ENCODE measurements at places on chromosomes 6 and 20.
A peak's percentile ranks its signal among the peaks of the same experiment; 100 is the strongest.

DNA sequence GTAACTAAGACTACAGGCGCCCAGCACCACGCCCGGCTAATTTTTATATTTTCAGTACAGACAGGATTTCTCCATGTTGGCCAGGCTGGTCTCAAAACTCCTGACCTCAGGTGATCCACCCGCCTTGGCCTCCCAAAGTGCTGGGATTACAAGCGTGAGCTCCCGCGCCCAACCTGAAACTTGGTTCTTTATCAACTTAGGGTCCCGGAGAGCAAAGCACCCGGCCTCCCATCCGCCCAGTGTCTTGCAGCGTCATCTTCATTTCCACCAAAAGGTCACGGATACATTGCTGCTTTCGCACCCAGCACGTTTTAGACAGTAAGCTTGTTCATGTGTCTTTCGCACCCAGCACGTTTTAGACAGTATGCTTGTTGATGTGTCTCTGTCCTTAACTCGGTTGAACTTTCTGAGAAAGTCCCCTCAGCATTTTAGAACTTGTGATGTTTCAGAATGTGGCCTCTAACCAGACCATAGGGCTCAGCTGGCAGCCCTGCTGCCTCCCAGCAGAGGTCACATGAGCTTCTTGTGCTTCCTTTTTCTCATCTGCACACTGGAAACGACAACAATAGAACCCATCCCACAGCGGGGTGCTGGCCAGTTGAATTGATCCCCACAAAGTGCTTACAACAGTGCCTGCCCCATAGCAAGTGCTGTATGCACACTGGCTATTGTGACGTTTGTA is 48.8 kb downstream of the PRR18 start:
- DNase-seq: no peak

GRCh38 chr6:46279874-46280273 is 109.1 kb upstream of the ENPP5 start:
- DNase-seq: peak; percentile 8

DNA sequence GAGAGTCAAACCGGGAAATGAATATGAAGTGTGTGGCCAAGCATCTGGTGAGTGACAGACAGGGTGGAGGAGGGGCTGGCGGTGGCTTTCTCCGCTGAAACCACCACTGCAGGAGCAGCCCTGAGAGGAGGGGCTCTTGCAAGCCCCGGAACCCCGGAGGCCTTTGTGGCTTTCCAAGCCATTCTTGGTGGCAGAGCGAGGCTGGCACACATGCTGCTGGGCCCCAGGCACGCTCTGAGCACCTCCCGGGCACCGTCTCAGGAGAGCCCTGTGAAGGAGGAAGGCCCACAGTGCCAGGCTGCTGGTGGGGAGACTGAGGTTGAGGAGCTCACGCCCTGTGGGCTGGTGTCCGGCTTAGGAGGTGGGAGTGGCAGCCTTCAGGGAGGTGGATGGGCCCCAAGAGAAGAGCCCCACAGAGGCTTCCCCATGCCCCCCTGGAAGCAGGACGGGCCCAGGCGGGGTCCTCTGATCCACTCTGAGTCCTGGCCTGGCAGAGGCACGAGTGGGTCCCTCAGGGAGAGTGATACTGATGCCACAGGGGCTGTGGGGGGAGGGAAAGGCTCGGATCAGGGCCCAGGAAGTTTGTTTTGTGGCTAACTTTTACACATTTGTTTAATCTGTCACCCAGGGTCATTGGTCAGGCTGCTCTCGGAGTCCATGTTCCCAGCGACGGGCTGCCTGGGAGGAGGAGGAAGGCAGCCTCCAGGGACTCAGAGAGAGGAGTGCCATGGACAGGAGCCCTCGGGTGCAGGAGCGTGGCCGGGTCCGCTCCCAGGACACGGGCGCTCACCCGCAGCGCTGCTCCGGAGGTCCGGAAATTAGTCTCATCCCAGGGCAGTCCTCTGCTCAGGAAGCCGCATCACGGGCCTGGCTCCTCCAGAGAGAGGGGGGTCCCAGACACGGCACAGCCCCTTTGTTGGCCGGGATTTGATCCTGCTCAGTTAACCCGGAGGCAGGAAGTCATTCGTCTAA is 170.7 kb downstream of the ERMARD start:
- DNase-seq: no peak

DNA sequence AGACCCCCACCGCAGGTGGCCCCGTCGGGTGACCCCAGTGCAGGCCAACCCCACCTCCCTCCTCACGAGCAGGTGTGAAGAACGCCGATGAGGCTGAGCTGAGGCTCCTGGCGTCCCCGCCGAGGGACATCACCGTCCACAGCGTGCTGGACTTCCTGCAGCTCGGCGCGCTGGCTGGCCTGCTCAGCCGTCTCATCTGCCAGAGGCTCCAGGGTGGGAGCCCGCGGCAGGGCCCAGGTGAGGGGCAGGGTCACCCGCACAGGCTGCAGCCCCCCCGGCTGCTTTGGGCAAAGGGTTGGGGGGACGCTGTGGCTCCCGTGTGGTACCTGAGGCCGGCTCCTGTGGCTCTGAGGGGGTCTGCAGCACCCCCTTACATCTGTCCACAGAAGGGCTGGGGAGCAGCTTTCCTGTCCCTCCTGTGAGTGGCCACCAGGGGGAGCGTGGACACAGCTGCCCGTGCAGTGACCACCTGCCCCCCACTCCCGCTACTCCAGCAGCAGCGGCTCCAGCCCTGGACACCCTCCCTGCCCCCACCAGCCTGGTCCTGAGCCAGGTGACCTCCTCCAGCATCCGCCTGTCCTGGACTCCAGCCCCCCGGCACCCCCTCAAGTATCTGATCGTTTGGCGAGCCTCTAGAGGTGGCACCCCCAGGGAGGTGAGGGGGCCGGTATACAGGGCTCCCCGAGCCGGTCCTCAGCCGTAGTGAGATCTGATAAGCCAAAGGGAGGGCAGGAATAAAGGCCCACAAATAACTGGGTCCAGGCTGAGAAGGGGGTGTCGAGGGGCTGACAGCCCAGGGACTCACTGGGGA is 16.5 kb downstream of the COL20A1 start:
- DNase-seq: no peak

- DNase-seq: no peak
These were observed 154.0 kb upstream of the LAMP5 start for GRCh38 chr20:9360431-9360830.

DNA sequence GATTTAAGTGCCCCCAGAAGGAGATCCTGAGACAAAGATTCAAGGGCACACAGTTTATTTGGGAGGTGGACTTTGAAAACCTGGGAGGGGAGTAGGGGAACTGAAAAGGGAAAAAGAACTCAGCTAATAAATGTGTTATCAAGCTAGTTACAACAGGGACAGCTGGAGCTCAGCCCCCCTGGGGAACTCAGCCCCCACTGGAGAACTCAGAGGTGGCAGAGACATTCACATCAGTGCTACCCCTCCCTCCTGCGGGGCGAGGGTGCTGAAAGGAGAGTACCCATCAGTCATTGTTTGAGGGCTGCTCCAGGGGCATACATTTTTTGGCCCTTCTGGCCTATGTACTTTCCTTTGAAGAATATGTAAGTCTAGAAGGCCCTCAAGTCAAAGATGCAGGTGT is 101.4 kb downstream of the LRFN2 start:
- no peak for DNase-seq

- peak; percentile 65 for DNase-seq
These were observed 78.4 kb downstream of the ADTRP start for GRCh38 chr6:11700118-11700718.

DNA sequence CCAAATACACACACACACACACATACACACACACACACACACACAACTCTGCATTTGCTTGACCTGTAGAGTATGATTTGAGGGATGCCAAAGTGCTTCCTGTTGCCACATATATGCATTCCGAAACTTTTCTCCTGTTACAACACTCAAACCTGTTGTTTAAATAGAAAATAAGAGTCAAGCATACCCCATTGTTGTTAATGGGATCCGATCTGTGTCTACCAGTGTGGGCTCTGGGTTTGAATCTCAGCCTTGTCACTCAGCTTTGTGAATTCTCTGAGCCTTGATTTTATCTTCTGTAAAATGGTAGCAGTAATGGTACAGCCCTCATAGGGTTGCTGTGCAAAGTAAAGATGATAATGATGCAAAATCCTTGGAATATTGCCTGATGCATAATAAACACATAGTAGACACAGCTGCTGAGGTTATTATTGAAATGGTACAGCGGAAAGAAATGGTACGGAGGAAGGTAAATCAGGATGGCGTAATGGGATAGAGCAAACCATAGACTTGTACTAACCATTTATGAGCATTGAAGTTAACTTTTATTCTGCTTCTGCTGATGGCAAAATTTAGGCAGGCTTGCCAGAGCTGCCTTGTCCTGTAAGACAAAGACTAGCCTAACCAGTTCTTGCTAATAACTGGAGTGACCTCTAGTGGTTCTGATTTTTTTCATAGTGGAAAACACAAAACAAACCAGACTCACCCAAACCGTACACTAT is 113.5 kb upstream of the PHACTR1 start:
- DNase-seq: peak; percentile 66

GRCh38 chr6:42275376-42276033 is 57.8 kb upstream of the MRPS10 start:
- DNase-seq: no peak

GRCh38 chr6:167275001-167275400 is 16.1 kb upstream of the UNC93A start:
- DNase-seq: peak; percentile 4

- DNase-seq: no peak
These were observed 697.1 kb downstream of the DOK5 start for GRCh38 chr20:55172310-55173002.

DNA sequence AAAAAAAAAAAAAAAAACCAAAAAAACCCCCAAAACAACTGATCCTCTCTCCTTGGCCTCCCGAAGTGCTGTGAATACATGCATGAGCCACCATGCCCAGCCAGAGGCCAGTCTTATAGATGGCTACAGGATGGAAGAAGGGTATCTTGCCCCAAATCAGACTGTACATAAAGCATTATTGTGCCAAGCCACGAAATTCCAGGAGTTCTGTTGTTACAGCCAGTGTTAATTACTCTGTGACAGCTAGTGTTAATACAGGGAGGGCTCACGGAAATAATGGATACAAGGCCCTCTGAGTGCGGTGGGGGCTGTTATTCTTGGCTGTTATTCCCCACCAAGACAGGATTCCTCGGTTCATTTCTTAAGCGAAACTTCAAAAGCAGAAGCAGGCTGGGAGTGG is 1.4 kb upstream of the CLPSL2 start:
- DNase-seq: no peak

GRCh38 chr6:21187485-21187884 is 406.1 kb upstream of the SOX4 start:
- no peak for DNase-seq

DNA sequence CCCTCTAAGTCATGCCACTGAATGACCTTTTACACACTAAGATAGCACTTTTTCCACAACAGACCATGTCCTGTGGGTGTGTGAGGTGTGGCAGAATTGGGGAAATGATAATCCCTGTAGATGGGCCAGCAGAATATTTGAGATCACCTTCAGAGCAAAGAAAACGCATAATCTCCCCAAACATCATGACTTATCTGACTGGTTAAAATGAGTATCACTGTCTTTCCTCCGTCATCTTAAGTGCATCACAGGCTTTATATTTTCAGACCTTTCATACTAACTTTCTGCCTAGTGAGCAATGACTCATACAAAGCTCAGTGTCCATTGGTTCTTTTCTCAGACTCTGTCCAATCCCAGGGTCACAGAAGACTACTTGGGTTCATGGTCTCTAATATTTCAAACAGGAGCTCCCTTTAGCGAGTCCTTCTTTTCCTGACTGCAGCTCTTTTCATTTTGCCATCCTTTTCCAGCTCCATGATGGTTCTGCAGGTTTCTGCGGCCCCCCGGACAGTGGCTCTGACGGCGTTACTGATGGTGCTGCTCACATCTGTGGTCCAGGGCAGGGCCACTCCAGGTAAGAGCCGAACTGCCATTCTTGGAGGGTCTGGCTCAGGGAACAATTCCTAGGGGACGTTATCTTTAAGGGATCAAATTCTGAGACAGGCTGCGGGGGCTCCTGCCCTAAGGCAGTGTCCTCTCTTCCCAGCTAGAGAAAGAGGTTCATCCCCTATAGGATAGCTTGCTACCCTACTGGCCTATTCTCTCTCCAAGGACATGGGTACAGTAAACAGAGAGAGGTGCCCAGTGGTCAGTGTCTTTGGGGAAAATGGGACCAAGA is at the start of gene HLA-DPB1:
HLA-DPB1 (plus strand) TSS at position 423 of the 838 bp plus-strand sequence; CDS start at position 475, 52 bp downstream.
- DNase-seq: peak; percentile 73

DNA sequence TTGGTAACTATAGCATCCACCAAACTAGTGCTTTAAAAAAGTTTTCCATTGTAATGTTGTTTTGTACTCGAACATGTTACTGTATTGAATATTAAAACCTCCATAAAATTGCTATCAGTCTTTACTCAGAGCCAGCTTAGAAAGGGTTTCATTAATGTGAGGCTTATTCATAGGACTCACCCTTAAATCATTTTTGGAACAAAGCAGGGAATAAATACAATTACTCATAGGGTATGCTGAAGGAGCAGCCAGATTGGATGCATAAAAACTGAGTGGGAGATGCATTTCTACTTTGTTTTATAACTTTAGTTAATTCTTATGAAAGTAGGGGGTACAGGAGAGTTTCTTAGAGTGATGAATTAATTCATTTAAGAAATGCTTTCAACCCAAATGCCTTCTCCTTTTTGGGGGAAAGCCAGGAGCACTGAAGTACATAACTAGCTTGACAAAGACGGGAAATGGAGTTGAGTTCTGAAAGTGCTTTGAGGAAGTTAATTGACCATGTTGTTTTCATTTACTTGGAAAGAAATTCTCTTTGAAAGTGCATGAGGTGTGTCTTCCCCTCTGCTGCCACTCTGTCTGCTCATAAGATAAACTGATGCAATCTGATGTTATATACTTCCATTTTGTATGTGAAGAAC is 90.3 kb downstream of the RNF144B start:
- DNase-seq: peak; percentile 29

GRCh38 chr6:117890172-117890571 is 16.9 kb upstream of the SLC35F1 start:
- no peak for DNase-seq

DNA sequence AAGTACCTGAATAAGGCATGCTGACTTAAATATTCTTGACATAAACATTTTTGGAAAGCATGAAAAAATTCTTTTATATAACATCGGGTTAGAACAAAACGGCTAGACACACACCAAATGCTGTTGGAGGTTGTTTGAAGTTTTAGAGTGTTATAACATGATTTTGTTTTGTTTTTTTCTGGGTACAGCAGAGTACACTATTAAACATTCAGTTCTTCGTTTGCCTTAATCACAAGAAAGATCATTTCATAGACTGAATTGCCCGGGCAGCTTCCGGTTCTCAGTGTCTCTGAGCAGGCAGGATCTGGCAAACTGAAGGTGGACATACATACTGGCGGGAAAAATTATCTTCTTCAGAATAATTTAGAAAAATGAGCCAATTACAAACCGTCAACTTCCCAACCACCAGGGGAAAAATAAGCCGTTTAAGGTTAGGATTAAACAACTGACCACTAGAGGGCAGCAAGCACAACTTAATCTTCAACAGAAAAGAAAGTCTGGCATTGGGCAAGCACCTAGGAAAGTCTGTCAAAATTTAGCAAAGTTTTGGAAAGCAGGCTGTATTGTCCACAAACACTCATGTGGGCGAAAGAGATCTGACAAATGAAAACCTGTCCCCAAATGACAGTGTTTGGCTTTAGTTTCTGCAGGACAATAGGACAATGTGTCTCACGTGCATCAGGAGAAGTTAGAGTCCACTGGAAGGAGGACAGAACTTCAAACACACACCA is 15.0 kb downstream of the ZNF217 start:
- DNase-seq: peak; percentile 80

Measured in bronchial epithelial cell (primary cell).